Endothelial cell (in vitro differentiated cells): ENCODE measurements at places on chromosomes 2 and 18. TPM values are rescaled to one million over a fixed set of nuclear protein-coding genes. Genes with fewer than 3 reads are reported as not detected.

Gene TMEM198
- not detected for total RNA-seq

Gene SCN1A
- 0.33 TPM for total RNA-seq

Gene SCYGR5
- not detected for total RNA-seq

Gene C2orf81
- total RNA-seq = 5.0 TPM

Gene MARS2
- 13.5 TPM for total RNA-seq

Gene MFSD2B
- total RNA-seq = not detected

Gene CFC1
- total RNA-seq = 1.2 TPM

Gene CD8B
- not detected for total RNA-seq

Gene ARHGAP28
- total RNA-seq = 350 TPM

Gene ACAA2
- total RNA-seq = 50.6 TPM

Gene NT5DC4
- not detected for total RNA-seq

Gene FAM161A
- total RNA-seq = 6.9 TPM

GRCh38 chr18:69444221-69444620, 43.5 kb downstream of the DOK6 start:
- no peak for DNase-seq

DNA sequence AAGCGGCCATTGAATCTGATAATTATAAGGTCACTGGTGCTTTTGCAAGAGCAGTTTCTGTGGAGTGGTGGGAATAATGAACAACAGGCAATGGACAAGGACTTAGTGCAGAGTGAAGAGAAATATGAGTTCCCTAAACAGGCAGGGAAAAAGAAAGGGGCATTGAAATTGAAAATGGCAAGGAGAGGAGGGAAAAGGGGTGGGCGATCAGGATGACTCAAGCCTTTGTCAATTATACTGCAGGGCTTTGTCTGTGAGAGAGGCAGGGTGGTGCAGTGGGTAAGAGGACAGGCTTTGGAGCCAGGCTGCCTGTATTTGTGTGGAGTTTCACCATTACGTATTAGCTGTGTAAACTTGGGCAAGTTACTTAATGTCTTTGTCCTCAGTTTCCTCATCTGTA, 29.5 kb upstream of the PAIP2B start:
- no peak for DNase-seq

DNA sequence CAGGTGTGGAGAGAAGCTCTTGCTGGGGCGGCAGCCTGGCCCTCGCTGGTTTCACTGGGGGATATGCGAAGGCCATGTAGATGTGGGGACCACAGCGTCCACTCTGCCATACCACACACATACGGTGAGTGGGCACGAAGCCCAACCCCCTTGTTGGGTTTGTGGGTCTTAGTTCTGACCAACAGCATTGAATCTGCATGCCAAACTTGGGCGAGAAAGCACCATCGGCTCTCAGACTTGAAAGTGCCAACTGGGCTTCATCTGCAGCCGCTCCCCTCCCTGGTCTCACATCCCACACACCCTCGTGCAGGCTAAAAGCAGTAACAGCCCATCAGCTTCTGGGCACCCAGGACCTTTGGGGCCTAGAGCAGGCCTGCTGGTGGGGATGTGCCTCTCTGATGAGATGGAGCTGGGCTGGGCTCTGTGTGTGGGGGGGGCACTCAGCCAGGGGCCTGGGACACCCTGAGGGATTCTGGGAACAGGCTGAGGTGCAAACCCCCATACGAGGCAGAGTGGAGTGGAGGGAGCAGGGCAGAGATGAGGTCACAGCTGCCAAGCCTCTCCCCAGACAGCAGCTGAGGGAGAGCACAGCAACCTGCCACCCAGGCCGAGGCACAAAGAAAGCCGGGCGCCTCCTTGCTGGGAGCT, 264.4 kb downstream of the TWIST2 start:
- DNase-seq = no peak

GRCh38 chr2:97792416-97792815, 79.0 kb downstream of the ZAP70 start:
- no peak for DNase-seq

- DNase-seq = no peak
Observed at GRCh38 chr2:156797832-156798231, 361.7 kb downstream of the GPD2 start.

DNA sequence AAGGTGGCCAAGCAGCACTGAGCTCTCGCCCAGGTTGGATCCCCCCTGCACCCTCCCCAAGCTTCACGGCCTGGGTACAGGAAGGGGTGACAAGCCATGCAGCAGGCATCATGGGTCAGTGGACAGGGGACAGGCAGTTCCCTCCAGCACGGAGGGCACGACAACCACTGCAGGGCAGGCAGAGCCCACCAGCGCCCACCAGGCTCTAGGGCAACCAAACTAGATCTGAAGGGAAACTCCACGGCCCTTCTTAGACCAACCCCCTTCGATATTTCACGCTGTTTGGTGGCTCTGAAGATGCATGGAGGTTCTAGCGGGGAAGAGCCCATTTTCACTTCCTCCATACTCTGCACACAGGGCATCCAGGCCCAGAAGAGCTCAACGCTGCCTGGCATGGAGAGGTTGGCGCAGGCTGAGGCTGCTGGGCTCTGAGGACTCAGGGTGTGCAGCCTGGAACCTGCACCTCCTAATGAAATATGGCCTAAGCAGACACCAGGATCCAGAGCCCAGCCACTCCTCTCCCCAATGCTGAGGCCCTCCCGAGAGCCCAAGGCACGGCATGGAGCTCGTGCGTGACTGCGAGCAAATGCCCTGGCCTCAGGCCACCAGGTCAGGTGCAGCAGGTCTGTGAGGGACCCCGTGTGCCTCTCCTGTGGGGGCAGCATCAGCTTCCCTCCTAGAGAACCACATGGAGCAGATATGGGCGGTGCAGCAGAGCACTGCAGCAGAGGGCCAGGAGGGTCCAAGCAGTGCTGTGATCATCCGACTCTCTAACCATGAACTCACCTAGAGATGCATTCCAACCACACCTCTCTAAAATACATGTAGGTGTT, 8.7 kb upstream of the MTERF4 start:
- no peak for DNase-seq

DNA sequence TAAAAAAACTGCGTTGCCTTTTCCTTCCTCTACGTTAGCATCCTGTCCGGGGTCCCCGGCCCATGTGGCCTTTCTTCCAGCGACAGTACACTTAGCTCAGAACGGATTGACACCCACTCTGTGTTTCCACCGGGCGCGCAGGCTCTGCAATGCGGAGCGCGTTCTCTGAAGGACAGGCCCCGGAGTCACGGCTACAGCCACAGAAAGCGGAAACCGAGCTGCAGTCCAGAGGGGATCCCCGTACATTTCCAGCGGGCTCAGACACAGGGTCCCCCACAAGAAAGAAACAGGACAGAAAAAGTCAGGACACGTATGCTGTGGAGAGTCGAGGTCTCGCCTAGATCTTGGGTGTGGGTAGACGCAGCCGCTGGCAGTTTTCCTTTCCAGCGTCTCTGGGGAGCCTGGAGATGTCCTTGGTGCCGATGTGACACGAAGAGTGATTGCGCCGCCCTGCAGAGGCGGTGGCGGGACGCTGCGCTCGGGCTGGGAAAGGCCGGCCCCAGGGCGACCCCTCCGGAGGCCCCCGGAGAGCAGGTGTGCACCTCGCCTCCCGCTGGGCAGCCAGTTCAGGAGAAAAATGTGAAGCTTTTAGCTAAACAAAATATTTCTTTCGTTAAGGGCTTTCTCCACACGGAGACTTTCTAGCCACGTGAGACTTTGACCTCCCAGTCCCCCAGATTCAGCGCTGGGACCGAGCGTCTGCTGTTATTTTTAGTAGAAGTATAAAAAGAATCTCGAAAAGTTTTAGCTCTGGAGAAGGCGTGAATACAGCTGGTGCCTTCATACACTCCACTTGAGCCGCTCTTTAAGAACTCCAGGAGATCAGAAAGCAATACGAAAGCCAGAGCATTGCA, 1.3 kb upstream of the ACKR3 start:
- peak; percentile 44 for DNase-seq

DNA sequence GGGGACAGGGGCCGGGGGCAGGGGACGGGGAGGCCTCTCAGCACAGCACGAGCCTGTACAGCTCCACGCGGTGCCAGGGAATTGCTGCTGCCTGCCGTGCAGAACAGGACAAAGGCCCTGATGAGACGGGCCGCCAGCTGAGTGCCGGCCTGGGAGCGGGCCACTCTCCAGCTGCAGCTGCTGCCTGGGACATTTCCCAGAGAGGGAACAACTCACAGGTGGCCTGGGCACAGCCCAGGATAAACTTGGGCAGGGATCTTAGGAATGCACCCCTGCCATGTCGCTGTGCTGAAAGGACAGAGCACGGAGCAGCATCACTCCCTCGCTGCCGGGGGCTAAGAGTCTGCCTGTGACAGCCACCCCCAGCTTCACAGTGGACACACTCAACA, 38.8 kb downstream of the CENPO start:
- no peak for DNase-seq

DNA sequence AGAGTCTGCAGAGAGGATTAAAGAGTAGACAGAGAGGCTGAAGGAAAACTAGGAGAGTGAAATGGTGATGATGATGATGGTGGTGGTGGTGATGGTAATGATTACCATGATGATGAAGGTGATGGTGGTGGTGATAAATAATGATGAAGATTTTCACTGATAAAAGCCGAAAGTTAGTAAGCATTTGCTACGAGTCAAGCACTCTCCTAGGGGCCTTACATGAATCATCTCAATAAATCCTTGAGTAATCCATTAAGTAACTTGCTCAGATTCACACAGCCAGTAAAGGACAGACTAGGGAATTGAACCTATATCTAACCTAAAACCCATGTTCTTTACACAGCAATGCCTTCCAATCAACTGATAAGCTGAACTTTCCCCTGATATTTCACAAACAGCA, 106.7 kb upstream of the PGAP1 start:
- no peak for DNase-seq

GRCh38 chr2:32249731-32250236, 14.9 kb downstream of the NLRC4 start:
- no peak for DNase-seq

- DNase-seq = no peak
Observed at GRCh38 chr2:229282758-229283546, 11.9 kb upstream of the PID1 start.

DNA sequence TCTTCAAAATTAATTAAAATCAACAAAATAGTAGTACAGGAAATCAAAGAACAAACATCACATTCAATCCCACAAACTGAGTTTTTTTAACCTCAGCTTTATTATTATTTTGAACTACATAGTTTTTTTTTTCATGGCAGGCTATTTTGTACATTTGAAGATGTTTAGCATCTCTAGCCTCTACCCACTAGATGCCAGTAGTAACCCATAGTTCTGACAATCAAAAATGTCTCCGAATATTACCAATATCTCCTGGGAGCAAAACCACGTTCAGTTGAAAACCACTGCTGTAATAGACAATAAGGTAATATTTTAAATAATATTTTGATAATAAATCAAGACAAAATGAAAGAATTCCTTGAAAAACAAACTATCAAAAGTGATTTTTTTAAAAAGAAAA, 702.6 kb upstream of the LRRTM1 start:
- no peak for DNase-seq

DNA sequence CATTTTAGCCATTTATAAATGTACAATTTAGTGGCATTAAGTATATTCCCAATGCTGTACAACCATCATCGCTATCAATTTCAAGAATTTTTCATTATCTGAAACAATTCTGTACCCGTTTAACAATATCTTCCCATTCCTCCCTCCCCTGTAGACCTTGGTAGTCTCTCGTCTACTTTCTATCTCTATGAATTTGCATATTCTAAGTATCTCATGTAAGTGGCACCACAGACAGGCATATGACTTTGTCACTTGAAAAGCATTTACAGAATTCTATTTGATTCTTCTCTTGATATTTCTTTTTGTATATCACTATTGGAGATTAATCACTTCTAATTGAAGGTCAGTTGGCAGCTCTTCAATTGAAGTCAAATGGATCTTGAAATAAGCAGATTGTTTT, 48.0 kb downstream of the CCDC138 start:
- no peak for DNase-seq

- no peak for DNase-seq
Observed at GRCh38 chr2:162126527-162126926, 25.5 kb downstream of the GCG start.

- no peak for DNase-seq
Observed at GRCh38 chr2:55715626-55716025, 22.0 kb upstream of the PNPT1 start.
